Adrenal gland (tissue), 19 donors: ENCODE measurements at places on chromosomes 1 and 21. TPM values are rescaled to one million over a fixed set of nuclear protein-coding genes. Genes with fewer than 3 reads are reported as not detected.
A peak's percentile ranks its signal among the peaks of the same experiment; 100 is the strongest.

Gene TMPRSS2
- 0.61 TPM for total RNA-seq

Gene CD101
- total RNA-seq = 2.9 TPM

Gene CFHR5
- not detected for total RNA-seq

Gene RPE65
- total RNA-seq = not detected

Gene SH3D21
- total RNA-seq = 0.72 TPM

Gene SELENON
- 8.7 TPM for total RNA-seq

- peak; percentile 45 for DNase-seq
Observed at GRCh38 chr1:43452789-43453441, 816 bp downstream of the HYI start.

GRCh38 chr21:45970674-45971615 is 10.6 kb upstream of the COL6A1 start:
- no peak for DNase-seq

- no peak for DNase-seq
Observed at GRCh38 chr1:52238474-52238873, 96.6 kb downstream of the ZFYVE9 start.

DNA sequence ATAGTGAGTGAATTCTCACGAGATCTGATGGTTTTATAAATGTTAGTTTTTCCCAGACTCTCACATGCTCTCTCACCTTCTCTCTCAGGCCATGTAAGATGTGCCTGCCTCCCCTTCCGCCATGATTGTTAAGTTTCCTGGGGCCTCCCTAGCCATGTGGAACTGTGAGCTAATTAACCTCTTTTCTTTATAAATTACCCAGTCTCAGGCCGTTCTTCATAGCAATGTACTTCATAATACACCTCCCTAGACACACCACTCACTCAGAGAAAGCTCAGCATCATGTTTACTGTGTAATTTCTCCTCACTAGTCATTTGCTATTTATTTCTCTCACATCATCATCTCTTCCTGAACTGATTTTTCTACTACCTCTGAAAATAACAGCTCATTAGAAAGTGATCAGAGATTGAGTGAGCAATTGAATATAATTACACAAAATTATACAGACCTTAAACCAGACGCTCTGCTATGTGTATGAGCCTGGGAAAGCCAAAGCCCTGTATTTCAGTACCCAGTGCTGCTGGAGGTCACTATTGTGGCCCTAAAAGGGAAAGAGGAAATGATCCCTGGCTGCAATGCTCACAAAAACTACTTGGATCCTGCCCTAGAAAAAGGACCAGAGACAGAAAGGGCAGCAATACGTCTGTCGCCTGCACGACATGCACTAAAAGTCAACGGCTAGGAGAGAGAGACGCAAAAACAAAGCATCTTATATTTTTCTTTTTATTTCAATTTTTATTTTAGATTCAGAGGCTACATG is 284.5 kb downstream of the DSCAM start:
- no peak for DNase-seq

DNA sequence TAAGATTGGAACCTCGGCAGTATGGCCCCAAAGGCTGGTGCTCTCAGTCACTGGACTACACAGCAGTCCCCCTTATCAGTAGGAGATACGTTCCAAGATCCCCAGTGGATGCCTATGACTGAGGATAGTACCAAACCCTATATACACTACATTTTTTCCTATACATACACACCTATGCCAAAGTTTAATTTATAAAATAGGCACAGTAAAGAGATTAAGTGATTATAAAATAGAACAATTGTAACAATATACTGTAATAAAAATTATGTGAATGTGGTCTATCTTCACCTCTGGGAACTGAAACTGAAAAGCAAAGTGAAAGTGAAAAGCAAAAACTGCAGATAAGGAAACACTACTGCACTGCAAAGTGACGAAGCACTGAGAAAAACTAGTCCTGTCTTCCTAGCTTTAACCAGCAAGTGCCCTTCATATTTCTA is 96.8 kb downstream of the INTS7 start:
- no peak for DNase-seq

DNA sequence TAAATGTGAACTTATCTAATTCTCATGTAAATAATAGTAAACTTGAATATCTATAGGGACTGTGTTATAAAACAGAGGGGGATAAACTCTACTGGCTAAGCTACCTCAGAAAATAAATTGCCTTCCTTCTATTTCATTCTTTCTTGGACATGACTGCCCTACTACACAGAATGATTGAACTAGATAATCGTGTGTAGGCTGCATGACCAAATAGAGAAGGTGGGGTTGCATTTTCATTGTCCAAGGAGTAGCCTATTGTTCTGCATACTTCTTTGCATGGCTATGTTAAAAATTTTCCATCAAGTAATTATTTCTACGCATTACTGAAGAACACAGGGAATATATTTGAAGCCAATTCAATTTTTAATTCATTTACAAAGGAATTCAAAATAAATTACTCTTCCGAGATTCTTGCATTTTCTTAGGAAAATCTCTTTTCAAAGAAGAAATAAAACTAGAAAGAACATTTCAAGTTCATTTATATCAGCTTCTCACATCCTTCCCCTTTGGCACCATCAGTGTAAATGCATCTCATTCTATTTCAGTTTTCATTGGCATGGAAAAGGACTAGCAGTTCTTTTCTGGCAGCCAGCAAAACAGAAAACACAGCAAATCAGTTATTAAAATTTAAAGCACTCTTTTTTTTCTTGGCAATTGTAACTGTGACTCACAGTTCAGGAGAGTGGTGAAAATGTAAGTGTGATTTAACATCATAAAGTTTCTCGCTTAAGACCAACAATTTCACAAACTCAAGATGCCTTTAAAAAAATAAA is 714.7 kb downstream of the NCAM2 start:
- DNase-seq = no peak

GRCh38 chr1:226407497-226408284 is at the start of gene PARP1:
Gene PARP1 (minus strand): TSS chr1:226408093. CDS start chr1:226407929, 164 bp downstream.
- peak; percentile 90 for DNase-seq
